Activated naive CD8-positive, alpha-beta T cell treated with anti-CD3 and anti-CD28 coated beads, Interleukin-2, amount 10 ng/mL, durations not matched to agents 7 days and 5 days (primary cell): ENCODE measurements at places on chromosomes 11 and 22. TPM values are rescaled to one million over a fixed set of nuclear protein-coding genes. Genes with fewer than 3 reads are reported as not detected.

NLRX1 gene
- 25.2 TPM for total RNA-seq

DNA sequence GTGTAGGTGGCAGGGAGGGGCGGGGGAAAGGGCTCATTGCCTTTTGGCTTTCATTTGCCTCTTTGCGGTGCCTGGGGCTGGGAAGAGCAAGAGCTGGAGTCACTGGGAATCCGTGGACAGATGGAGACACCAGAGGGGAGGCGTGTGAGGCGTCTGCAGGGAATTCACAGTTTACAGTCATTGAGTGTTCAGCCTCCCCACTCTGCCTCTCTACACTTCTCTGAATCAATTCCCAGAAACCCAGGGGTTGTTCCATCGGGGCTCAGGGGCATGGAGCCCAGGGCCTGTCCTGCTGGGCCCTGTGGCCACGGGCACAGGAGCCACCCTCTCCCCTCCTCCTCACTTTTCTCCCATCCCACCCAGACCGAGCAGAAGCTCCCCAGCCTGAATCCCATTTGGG lies 160.5 kb upstream of the NAV2 start:
- no peak for DNase-seq
- H3K27ac ChIP-seq = no peak overlapping the region
- no peaks in the 10 kb centered on the region for H3K36me3 ChIP-seq

DNA sequence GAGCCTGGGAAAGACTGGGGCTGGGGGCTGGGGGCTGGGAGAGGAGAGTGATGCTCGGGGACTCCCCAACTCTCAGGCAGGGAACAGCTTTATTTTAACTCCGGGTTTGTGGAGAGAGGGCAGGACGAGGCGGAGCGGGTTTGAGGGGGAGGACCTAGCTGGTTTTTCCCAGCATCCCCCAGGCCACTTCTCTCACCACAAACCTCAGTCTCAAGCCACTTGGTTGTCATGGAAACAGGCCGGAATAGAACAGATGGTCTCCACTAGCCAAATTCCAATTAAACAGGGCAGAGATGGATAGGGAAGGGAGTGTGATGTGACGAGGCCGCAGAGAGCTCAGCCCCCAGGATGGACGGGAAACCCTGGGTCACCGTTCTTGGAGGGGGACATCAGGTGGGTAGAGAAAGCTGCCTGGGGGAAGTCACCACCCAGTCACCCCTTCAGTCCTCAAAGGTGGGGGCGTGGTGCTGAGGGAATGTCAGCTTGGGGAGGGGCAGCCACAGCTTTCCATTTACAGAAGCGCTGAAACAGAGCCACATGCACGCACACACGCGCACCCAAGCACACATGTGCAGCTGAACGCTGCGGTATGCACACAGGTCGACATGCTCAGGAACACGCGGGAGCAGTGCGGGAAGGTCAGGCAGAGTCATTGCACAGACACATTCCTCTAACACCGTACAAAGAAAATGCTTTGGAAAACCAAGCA lies 19.2 kb downstream of the NECTIN1 start:
- no peaks in the 10 kb centered on the region for H3K36me3 ChIP-seq
- H3K4me3 ChIP-seq = no peak overlapping the region
- H3K4me1 ChIP-seq = peaks cover 3% of the 10 kb centered on the region
- H3K27me3 ChIP-seq = peaks cover 35% of the 10 kb centered on the region
- no peak for DNase-seq
- no peak overlapping the region for H3K27ac ChIP-seq

- peaks cover 7% of the 10 kb centered on the region for H3K36me3 ChIP-seq
- peak overlapping the region; percentile 36 for H3K4me3 ChIP-seq
- peaks cover 34% of the 10 kb centered on the region for H3K4me1 ChIP-seq
- peak overlapping the region; percentile 73 for H3K27ac ChIP-seq
- no peaks in the 10 kb centered on the region for H3K27me3 ChIP-seq
These were observed 111.6 kb downstream of the SIK3 start for GRCh38 chr11:116986521-116987105.

OR5B21 gene
- total RNA-seq = 0.89 TPM

GRCh38 chr22:33787645-33788456 lies 132.4 kb downstream of the LARGE1 start:
- no peak for DNase-seq
- H3K36me3 ChIP-seq = peaks cover 4% of the 10 kb centered on the region
- no peaks in the 10 kb centered on the region for H3K27me3 ChIP-seq
- H3K27ac ChIP-seq = no peak overlapping the region
- H3K4me3 ChIP-seq = no peak overlapping the region
- no peaks in the 10 kb centered on the region for H3K4me1 ChIP-seq

GRCh38 chr22:42856865-42857704 lies at the start of gene ARFGAP3:
ARFGAP3 (minus strand) TSS chr22:42857273; CDS start chr22:42857182, 91 bp downstream.
- peak within 1 kb of the TSS; percentile 89 for H3K27ac ChIP-seq
- DNase-seq = peak; percentile 99
- H3K27me3 ChIP-seq = no peaks in the 10 kb centered on the region
- peak within 1 kb of the TSS; percentile 88 for H3K4me3 ChIP-seq
- H3K36me3 ChIP-seq = peaks cover 4% of the 10 kb centered on the region

GPR83 gene
- 0.17 TPM for total RNA-seq

DNA sequence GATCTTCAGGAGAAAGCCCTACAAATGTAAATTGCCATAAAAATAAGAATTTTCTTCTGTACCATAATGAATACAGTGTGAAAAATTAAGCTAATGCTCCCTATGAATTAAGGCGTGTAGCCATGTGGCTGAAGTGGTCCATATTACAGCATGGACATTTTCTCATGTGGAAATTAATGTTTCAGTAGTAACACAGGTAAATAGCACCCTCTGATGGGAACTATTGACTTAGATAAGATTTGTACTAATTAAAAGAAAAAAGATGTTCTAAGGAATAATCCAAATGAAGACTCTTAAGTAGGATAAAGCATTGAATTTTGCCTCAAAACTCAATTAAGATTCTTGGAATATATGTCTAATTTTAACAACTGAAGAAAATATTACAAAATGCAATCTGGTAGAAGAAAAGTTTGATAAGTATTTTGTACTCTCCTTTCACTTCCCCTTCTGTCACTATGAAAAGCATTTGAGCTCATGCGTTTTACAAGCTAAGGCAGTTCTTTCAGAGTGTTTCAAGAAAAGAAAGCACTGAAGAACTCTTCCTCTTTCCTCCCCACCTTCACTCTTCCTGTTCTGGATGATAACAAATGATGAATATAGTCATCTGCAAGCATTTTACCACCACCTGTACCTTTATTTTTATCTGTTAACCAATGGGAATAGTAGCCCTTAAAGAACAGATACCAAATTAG lies 9.9 kb upstream of the OR8D2 start:
- H3K4me1 ChIP-seq = peaks cover 2% of the 10 kb centered on the region
- no peaks in the 10 kb centered on the region for H3K36me3 ChIP-seq
- no peak for DNase-seq
- no peak overlapping the region for H3K27ac ChIP-seq
- H3K27me3 ChIP-seq = peaks cover 2% of the 10 kb centered on the region

GRCh38 chr11:124896821-124897391 lies 759 bp downstream of the ROBO4 start:
- DNase-seq = no peak
- no peak overlapping the region for H3K4me3 ChIP-seq
- H3K36me3 ChIP-seq = no peaks in the 10 kb centered on the region
- H3K27ac ChIP-seq = no peak overlapping the region

TMEM86A gene
- 1.7 TPM for total RNA-seq

SEC14L6 gene
- 0.08 TPM for total RNA-seq

- H3K4me3 ChIP-seq = peak overlapping the region; percentile 64
- H3K36me3 ChIP-seq = peaks cover 27% of the 10 kb centered on the region
- no peaks in the 10 kb centered on the region for H3K27me3 ChIP-seq
- DNase-seq = no peak
- H3K27ac ChIP-seq = peak overlapping the region; percentile 68
These were observed 9.6 kb downstream of the CDPF1 start for GRCh38 chr22:46240506-46240905.
